ENCODE measurements at places on chromosomes 5 and 9.

GRCh38 chr9:14434158-14434504, 120.2 kb upstream of the NFIB start:
- DNase-seq = no peak

DNA sequence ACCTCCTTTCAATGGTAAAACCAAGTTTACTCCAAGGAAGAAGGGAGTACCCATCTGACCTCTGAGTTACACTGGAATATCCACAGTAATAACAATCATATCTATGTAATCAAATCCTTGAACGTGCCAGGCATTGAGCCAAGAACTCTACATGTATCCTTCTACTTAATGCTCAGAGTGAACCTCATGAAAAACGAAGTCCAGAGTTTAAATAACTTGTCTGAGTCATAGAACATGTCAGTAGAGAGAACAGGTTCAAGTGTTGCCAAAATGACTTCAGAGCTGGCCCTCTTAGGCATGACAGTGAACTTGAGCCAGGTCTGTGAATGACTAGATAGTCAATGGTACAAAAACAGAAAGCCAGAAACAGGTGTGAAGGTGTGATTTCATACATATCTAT, 164.1 kb upstream of the ZNF618 start:
- DNase-seq = no peak

DNA sequence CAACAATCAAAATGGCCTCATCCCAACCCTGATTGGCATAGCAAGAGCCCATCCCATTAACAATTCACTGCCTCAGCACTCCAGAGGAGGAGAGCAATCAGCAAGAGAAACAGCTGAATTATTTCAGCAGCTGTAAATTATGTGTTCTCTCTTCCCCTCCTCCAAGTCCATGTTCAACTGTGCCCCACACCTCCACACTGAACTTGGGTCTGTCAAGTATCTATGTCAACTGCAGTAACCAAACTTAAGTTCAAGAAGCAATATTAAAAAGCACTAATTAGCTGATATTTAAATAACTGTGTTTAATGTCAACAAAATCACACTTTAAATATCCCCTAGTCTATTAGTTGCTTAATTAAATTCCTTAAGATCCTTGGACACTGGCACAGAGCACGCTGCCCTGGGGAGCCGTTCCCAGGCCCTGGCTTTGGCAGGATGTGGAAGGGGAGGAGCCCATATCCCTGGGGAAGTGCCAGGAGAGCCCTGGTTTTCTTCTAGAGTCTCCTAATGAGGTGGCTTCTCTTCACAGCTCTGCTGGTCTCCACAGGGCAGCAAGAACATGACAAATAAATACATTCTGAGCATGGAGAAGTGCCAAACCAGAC, 50.6 kb downstream of the SIL1 start:
- DNase-seq = no peak

GRCh38 chr5:104512063-104512825, 949.7 kb upstream of the NUDT12 start:
- no peak for DNase-seq

DNA sequence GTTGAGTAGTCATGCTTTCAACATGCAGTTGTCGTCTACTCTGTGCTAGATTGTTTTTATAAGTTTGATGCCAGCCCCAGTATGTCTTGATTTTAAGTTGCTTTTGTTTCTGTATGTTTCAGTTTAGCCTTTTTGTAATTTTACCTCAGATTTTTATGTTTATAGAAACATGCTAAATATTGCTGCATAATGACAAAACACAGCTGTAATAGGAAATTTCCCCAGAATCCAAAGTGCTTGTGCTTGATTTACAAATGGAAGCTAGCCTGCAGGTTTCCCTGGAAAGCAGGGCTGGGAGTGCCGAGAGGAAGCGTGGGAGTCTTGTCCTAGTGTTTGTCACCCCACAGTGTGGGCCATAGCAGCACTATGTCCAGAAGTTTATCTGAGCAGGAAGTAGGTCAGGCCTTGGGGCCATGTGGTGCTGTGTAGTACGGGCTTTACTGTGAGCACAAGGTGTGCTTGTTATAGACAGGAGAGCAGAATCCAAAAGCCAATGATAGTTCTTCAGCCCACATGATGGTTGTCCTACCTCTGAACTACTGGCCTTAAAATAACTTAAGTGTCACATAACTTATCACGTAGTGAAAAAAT, 100.0 kb upstream of the NREP start:
- DNase-seq = no peak

GRCh38 chr5:3056866-3057265, 305.4 kb upstream of the IRX2 start:
- DNase-seq = no peak

DNA sequence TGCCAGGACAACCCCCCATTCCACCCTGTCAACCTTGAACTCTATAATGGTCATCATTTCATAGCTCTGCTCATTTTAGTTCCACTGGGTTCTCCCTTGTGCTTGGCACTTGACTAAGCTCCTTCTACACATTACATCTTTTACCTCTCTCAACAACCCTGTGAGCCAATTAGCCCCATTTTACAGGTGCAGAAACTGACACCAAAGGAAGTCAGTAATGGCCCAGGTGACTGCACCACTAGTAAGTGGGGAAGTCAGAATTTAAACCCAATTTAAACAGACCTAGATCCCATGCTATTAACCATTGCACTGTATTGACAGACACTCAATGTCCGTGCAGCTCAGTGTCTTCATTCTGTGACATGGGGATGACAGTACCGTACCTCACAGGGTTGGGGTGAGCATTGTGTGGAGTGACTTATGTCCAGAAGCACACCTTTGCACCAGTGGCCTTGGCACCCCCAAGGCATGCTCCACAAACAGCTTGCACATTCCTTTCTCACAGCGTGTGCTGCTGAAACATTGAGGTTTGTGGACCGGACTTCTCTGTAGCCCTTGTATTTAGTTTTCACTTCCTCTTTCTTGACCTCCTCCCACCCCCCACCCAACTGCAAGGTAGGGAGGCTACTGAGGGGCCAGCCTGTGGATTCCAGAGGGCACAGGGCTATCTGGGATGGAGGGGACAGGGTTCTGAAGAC, 23.1 kb downstream of the IRF1 start:
- DNase-seq = no peak

GRCh38 chr5:138890644-138891043, 15.5 kb upstream of the LRRTM2 start:
- no peak for DNase-seq

DNA sequence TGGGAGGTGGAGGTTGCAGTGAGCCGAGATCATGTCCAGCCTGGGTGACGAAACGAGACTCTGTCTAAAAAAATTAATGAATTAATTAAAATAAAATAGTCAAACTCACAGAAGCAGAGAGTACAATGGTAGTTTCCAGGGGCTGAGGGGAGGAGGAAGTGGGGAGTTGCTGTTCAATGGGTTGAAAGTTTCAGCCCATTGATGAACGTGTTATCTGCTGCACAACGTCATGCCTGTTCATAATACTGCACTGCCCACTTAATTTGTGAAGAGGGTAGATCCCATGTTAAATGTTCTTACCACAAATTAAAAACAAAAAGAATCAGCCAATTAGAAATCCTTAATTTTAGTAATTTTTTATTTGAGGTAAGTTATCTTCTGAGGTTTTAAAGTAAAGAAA, 16.4 kb upstream of the RUFY1 start:
- DNase-seq = no peak

- no peak for DNase-seq
Measured at GRCh38 chr9:10054456-10054855, 558.3 kb downstream of the PTPRD start.

DNA sequence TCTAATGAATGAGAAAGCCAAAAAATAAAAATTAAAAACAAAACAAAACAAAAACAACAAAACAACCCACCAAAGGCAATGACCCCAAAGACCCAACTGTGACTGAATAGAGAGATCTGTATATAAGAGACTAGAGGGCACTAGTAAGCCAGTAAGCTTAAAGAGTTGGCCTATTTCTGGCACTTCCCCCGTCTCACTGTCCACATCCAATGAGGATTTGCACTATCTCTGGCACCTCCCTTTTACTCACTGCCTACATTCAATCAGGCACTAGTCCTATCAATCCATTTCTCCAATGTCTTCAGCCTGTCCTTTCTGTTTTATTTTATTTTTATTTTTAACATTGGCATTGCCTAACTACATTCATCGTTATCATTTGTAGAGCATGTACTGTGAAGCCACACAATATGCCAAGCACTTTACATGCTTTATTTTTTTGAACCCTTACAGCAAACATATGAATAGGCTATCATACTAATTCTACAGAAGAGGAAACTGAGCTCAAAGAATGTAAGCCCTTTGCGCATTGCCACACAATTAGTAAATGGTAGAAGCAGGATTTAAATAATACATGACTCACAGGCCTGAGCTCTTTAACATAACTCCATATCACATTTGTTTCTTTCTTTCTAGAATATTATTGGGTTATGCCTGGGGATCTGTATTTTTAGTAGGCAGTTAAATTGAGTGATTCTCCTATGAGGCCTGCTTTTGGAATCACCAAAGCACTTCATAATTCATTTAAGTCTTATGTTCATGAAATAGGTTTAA, 70.0 kb downstream of the C6 start:
- no peak for DNase-seq

DNA sequence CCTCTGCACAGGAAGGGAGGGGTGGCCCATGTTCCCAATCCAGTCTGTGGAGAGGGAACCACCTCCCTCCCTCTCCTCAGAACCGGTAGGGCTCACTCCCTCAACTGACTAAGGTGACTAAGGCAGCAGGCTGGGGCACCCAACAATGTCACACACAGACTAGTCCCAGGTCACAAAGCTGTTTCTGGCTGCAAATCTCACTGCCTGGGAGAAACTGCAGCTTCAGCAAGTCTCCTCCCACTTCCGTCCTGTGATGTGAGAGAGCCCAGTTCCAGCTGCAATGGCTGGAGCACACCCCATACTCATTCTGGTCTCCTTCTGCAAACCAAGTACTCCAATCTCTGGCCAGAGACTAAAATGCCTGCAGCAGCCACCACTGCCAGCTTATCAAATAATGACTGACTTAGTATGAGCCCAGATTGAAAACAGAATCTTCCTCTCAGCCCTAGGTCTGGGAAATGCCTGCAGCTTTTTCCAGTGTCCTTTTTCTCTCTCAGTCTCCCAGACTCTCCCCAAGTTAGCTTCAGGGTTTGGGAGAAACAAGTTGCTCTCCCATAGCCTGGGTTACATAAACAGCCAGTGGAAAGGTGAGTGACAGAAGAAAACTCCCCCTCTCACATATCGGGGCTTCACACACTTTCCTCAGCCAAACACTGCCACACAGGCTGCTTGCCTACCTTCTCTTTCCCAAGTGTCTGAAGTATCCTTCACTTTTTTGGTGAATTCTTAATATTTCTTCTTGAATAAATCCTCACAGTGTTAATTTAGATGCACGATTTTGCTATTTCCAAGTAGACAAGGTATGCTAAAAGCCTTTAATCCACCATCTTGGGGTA, 247.4 kb upstream of the RASA1 start:
- DNase-seq = no peak

- no peak for DNase-seq
Measured at GRCh38 chr5:106397700-106398099, 1273.0 kb downstream of the EFNA5 start.

DNA sequence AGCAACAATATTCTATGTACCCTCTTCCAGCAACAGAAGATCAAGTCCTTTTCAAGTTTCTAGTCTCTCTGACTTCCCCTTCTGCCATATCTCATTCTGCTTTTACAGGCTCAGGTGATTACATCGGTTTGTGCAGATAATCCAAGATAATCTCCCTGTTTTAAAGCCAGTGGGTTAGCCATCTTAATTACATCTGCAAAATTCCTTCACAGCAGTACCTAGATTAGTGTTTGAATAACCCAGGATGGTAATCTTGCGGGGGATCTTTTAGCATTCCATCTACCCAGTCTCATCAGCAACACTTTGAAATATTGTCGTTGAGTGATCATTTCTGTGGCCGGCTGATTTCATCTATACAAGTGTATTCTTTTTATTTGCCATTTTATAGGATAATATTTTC, 130.2 kb downstream of the GHR start:
- DNase-seq = no peak

DNA sequence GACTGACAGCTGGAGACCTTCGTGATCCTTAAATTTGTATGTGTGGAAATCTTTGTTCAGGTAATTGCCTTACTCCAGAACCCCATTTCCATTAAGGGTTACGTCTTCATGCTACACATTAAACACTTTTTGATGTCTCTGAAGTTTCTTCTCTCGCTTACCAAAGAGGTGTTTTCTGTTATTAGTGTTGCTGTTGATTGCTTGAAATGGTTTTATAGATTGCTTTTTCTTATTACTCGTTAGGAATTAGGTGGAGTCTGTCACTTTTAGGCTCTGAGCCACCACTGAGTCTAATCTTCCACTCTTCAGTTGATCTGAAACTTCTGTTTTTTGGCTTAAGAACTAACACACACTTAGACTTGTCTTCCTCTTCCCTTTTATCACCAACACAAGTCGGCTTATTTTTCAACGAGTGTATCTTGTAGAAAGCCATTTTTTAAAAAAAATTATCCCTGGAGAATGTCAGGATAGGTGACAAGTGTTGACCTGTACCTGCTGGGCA, 62.2 kb upstream of the PPARGC1B start:
- no peak for DNase-seq

- DNase-seq = no peak
Measured at GRCh38 chr5:136200761-136201160, 7.8 kb upstream of the SMIM32 start.

DNA sequence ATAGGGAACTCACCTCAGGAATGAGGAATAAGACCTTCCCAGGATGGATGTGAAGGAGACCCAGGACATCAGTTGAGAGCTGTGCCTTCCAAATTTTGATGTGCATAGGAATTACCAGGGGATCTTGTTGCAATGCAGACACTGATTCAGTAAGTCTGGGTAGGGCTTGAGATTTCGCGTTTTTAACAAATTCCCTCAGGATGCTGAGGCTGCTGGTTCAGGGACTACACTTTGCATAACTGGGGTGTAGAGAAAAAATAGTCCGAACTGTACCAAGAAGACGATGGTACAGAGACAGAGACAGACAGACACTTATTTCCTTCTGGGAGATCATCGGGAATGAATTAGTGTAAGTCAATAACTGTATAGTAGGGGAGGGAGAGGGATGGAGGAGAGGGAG, 82.3 kb upstream of the FREM1 start:
- DNase-seq = no peak

- no peak for DNase-seq
Measured at GRCh38 chr5:145855763-145856267, 17.0 kb downstream of the GRXCR2 start.

DNA sequence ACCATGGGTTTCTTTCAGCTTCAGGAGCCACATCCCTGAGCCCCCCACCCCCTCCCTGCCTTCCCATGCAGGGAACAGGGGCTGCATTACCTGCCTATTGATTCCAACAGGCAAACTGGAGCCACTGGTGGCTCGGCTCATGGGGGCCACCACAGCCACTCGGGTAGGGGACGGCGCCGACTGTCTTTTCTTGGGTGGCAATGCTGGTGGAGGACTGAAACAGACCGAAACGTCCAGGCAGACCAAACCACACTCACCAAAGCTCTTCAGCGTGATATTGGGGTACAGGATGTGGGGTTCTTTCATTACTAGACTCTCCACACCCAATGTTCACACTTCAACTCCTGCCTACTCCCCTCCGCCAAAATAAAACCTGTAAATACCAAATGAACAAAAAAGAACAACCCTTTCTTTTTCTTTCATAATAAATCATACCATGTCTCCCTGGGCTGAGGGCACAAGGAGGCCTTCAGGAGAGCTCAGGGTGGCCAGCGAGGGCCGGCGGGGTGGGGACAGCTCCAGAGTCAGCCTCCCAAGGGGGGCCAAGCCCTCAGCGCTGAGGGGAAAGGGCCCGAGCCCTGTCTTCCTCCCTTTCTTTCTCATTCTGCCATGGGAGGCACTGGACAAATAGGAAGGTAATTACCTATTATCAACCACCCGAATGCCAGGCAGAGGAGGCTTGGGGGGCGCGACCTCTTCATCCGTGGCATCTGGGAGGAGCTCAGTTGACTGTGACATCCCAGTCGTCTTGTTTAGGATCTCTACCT, 83.3 kb downstream of the PRRT1B start:
- no peak for DNase-seq
